ENCODE measurements at places on chromosomes 13 and 19.

DNA sequence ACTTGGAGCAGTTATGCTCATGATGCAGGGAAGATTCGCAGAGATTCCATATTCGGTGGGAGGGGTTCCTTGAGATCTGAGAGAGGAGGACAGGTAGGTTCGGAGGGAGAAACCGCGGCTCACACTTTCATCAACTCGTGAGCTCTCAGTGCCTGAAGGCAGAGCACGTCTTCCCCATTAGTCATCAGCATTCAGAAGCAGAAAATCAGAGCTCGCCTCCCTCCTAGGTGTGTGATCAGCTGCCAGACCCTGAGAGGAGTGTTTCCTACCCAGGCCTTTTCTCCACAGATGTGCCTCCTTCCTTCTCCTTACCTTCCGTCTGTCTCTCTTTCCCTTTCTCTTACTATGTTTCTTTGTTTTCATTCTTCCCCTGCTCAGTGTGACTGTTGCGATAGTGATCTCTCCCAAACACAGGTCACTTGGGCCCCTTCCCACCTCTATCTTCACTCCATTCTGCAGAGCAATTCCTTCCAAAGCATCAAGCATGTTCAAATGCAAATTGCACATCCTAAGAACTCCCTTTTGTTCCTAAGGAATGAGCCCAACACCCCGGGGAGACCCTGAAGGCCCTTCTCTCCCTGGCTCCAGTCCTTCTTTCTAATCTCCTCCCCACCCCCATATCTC is 389.5 kb downstream of the UQCRFS1 start:
- no peak for DNase-seq

DNA sequence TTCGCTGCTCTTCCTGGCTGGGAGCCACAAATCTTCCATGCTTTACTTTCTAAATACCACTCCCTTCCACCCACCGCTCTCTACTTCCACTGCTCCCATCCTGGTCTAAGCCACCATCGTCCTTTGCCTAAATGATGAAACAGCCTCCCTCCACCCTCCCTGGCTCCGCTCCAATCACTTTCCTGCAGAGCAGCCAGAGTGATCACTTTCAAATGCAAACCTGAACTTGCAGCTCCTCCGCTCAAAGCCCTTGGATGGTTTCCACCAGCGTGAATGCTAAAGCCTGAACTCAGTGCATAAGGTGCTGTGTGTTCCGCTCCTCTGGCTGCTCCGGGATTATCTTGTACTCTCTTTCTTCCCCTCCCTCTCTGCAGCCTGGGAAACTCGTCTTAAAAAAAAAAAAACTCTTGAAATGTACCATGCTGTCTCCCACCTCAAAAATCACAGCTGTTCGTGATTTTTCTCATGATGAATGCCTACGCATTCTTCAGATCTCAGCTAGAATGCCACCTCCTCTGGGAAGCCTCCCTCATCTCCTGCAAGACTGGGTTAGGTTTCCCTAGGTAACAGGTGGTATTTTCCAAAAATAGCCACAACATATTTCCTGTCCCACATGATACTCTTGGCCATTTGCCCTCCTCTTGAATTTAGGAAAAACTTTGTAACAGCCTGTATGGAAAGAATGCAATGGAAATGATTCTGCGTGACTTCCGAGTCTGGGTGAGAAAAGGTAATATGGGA is 3.7 kb upstream of the SIN3B start:
- peak; percentile 61 for DNase-seq

DNA sequence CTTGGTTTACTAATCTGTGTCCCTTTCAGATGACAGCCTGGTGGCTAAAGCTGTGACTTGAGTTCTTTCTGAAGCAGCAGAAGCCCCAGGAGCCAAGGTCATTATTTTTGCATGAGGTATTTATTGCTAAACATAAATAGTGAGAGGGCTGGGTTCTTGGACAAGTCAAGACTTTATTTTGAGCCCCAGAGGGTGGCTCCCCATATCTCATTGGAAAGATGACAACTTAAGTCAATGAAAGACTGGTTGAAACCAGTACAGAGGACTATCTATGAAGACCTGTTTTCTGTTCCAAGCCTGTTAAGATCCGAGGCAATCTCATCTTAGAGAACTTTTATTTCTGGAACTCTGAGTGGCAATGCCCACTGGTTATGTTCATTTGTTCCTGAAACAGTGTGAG is 14.4 kb upstream of the ERICH6B start:
- DNase-seq = no peak

- no peak for DNase-seq
Measured at GRCh38 chr19:29753190-29753933, 38.3 kb upstream of the C19orf12 start.

DNA sequence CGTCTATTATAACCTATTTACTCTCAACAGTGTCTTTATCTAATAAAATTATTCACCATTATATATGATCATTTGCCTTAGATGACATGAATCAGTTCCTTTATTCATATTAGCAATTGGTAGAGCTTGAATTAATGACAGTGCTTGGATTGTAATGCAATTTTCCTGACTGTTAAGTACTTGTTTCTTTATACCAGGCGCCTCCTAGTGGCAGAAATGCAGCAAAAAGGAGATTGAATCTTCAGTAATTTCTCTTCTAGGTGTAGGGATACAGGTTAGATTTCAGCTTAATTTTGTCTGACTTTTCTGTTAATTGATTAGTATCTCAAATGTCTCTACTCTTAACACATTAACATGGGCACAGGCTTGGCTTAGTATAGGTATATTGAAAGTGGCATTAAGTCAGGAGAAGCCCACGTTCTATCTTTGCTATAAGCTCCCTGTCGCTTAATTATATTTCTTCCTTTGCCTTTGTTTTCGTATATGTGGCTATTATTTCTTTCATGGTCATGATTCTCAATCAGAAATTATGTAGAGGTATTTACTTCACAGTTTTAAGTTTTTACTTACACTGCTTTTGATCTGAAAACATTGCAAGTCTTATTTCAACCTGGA is 9.1 kb upstream of the LHFPL6 start:
- no peak for DNase-seq
